ENCODE measurements at places on chromosomes 1 and 21. TPM values are rescaled to one million over a fixed set of nuclear protein-coding genes. Genes with fewer than 3 reads are reported as not detected.

Gene TMCC2
- 6.5 TPM for total RNA-seq

Gene KIF2C
- 1.6 TPM for total RNA-seq

GRCh38 chr1:179447489-179447888 lies 81.7 kb downstream of the AXDND1 start:
- no peak for DNase-seq

GRCh38 chr1:40944326-40944725 lies 35.2 kb upstream of the CTPS1 start:
- no peak for DNase-seq
